ENCODE measurements at places on chromosomes 13 and 19.
A peak's percentile ranks its signal among the peaks of the same experiment; 100 is the strongest.

GRCh38 chr13:33367171-33367895 lies 81.8 kb upstream of the STARD13 start:
- no peak overlapping the region for H3K27ac ChIP-seq
- DNase-seq: no peak
- H3K27me3 ChIP-seq: no peaks in the 10 kb centered on the region
- no peak overlapping the region for H3K4me3 ChIP-seq

DNA sequence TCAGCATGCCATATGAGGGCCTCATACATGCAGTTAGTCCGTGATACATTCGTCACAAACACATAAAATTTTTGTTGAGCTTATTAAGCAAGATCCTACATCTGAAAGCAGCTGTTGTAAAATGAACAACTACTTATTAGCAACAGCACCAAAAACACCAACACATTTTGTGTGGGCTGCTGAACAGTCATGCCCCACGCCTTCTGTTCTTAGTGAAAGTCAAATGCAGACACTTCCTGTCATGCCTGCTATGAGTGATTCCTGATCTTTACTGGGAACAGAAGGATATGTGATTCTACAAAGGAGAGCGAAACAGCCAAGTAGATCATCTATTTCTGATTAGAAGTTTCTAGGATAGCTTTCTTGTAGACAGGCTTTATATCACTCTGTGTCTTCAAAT lies 4.2 kb upstream of the B3GLCT start:
- no peak overlapping the region for H3K27ac ChIP-seq
- H3K27me3 ChIP-seq: no peaks in the 10 kb centered on the region
- H3K4me1 ChIP-seq: no peaks in the 10 kb centered on the region

- H3K36me3 ChIP-seq: no peaks in the 10 kb centered on the region
- peak overlapping the region; percentile 52 for H3K27ac ChIP-seq
- peaks cover 13% of the 10 kb centered on the region for H3K4me1 ChIP-seq
- DNase-seq: peak; percentile 87
Observed at GRCh38 chr13:109569958-109570711, 216.2 kb downstream of the IRS2 start.

- H3K27ac ChIP-seq: peak overlapping the region; percentile 94
- peaks cover 16% of the 10 kb centered on the region for H3K4me1 ChIP-seq
- H3K36me3 ChIP-seq: 0 out of 2 replicates have a peak, but pooled peaks cover 3% of the 10 kb centered on the region
- no peaks in the 10 kb centered on the region for H3K27me3 ChIP-seq
Observed at GRCh38 chr19:47110521-47111005, 3.0 kb downstream of the ZC3H4 start.
